ENCODE measurements at places on chromosomes 12 and 14.

DNA sequence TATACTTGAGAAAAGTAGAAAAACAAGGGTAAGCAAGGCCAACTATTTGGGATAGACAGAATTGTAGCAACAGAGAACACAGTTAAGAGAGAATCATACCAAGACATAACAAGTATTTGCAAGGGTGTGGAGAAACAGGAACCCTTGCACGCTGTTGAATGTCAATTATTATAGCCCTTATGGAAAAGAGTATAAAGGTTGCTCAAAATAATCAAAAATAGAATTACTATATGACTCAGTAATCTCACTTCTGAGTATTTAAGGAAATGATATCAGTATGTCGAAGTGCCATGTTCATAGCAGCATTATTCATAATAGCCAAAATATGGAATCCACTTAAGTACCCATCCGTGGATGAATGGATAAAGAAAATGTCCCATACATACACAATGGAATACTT, 193.3 kb downstream of the PHLDA1 start:
- DNase-seq: no peak

DNA sequence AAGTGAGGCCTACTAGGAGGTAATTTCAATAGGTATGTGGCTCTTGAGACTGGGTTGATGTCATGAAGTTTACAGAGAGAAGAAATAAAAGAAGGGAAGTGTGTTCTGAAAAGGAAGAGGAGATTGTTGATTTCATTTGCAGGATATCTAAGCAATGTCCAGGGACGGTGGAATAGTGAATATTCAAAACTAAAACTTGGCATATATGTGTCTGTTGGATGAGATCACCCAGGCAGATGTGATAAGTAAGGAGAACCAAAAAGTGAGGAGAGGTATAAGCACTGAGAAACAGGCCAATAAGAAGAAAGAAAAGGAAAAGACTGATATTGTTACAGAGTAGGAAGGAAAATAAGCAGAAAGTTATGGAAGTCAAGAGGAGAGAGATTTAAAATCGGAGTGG, 255.6 kb downstream of the PDZRN4 start:
- DNase-seq: no peak

- no peak for DNase-seq
Measured at GRCh38 chr12:48979602-48980388, 1.7 kb downstream of the WNT1 start.

- DNase-seq: no peak
Measured at GRCh38 chr12:52250048-52250990, 17.3 kb downstream of the KRT7 start.

DNA sequence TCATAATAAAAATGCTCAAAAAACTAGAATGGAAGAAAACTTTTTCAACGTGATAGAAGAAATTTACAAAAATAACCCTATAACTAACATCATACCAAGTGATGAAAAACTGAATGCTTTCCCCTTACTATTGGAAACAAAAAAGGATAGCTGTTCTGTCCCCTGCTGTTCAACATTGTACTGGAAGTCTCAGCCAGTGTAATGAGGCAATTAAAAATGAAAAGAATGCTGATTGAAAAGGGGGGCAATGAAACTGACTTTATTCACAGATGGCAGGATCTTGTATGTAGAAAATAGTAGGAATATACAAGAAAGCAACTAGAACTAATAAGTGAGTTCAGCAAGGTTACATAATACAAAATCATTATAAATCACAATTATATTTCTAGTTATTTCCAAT, 337.9 kb upstream of the KITLG start:
- DNase-seq: no peak

DNA sequence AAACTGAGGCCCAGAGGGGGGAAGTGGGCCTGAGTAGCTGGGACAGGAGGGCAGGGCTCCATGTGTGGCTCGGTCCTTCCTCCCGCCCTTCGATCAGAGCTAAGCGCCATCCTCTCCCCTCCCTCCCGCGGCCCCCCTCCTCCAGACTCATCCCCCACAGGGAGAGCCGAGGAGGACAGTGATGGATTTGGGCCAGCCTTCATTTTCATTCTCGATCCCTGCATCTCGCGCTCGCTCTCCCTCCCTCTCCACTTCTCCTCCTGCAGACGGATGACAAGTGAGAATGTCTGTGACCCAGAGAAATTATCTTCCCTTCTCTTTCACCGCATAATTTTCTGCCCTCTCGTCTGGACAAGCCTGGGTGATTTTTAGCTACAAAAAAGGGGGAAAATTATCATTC, 183.3 kb downstream of the RBM19 start:
- no peak for DNase-seq

DNA sequence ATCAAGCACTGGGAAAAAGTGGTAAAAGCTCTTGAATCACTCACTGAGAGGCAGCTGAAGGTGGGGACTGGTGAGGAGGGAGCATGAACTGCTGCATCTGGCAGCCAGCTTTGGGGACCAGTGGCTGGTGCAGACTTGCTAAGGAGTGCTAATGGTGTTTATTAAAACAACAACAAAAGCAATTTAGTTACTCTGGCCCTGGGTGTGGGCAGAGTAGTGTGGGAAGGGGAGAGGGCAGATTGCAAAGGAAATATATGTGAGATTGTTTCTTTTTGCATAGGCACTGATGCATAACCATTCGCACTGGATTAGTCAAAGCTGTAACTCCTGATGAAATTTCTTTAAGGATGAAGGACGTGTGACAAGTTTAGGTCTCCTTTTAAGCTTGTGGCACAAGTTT, 8.1 kb downstream of the TXNRD1 start:
- DNase-seq: no peak

GRCh38 chr14:74965486-74966153, 10.2 kb upstream of the PGF start:
- DNase-seq: no peak

DNA sequence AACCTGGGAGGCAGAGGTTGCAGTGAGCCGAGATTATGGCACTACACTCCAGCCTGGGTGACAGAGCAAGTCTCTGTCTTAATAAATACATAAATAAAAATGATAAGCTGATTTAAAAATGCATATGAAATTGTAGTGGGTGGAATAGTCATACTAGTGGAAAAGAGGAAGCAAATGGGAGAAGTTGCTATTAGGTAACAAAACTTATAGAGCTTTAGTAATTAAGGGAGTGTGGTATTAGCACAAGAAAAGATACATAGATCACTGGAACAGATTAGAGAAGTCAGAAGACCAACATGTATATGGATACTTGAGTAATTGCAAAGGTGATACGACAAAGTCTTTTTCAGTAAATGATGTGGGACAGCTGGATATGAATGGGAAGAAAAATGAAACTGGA, 26.5 kb downstream of the TECPR2 start:
- DNase-seq: no peak

GRCh38 chr12:49160399-49160798, 28.5 kb downstream of the TUBA1A start:
- no peak for DNase-seq

- no peak for DNase-seq
Measured at GRCh38 chr14:76846331-76847047, 20.3 kb downstream of the LRRC74A start.

- no peak for DNase-seq
Measured at GRCh38 chr14:81172353-81172752, 48.4 kb downstream of the GTF2A1 start.

DNA sequence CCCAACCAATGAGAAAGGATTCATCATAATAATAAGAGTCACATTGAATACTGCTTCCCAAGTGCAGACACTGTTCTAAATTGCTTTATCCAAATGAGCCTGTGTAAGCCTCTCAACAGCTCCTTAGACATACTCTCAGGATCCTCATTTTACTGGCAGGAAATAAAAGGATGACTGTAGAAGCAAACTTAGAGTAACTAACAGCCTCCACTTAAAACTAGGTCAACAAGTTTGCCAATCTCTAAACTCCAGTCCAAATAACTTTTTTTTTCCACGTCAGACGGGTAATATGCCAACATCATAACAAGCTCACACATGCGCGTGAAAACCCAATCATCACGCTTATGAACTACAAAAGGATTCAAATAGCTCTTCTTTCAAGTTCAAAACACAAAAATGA, 15.3 kb upstream of the DPF3 start:
- no peak for DNase-seq

DNA sequence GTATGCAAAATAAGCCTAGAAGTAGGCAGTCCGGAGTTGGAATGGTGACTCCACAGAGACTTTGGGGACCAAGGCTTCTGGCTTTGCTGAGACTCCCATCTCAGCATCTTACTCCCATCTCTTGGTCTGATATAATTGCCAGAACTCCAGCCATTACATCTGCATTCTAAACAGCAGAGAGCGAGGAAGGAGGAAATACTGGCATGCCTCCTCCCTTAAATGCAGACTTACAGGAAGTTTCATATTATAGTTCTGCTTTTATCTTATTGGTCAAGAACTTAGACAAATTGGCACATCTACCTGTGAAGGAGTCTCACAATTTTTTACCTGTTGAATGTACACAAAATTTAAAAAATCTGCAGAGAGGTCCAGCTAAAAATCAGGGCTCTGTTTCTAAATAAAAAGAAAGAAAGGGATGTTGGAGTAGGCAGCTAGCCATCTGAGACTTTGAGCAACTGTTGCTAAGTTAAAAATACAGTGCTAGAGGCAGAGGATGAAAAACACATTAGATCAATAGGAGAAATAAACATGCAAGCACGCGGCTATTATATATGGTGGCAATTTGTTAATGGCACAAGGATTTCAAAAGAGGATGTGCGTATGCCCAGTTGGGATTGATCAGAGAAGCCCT, 209.9 kb upstream of the HMGA2 start:
- no peak for DNase-seq

DNA sequence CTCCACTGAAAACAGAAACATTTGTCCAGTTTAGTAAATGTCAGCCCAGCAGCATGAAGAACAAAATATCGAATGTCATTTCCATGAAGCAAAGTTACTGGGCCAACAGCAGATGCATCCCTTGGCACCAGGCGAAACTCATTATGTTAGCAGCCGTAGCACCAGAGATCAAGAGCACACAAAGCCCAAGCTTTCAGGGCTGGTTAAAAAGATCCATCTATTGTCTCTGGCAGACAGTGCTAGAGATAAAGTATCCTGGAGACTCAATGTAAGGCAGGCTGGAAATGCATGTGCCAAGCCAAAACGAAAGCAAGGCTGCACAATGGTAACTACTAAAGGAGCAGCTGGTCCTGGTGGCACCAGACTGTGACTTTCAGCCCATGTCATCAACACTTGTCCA, 120.3 kb upstream of the PLEKHG7 start:
- no peak for DNase-seq

- DNase-seq: no peak
Measured at GRCh38 chr12:107079172-107080011, 14.0 kb downstream of the CRY1 start.
